ENCODE measurements at places on chromosomes 1 and 21.

DNA sequence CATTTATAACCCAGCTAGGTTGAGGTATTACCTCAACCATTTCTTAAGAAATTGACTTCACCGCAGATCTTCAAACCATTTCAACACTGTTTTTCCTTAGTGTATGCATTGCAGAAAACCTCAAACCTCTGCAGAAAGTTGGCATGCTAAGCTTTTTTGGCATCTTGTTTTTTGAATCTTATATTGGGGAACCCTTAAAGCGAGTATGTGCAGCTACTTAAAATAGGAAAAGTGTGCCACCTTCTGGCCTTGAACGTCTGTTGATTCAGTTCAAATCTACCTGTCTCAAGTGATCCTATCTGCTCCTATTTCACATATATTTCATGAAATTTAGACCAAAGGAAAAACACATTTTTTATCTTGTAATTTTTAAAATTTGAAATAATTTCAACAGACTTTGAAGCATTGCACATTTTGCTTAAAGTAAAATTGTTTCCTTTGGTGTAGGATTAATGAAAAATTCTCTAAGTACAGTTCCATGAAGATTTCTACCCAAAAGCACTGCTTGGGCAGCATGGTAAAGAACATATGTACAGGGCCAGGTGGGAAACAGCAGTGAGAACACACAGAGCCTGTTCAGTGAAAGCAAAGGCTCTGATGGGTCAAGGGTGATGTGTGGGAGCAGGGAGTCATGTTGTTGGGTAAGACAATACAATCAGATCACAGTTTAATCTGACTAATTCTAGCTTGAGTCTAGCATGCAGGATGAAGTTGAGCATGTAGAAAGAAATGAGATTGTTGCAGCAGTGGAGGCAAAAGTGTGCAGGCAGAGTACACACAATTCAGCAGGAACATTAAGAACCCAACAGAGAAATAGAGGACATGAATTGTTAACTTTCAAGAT lies 17.2 kb downstream of the HENMT1 start:
- DNase-seq: no peak

- no peak for DNase-seq
Observed at GRCh38 chr1:179816196-179816960, 61.2 kb downstream of the TOR1AIP2 start.

DNA sequence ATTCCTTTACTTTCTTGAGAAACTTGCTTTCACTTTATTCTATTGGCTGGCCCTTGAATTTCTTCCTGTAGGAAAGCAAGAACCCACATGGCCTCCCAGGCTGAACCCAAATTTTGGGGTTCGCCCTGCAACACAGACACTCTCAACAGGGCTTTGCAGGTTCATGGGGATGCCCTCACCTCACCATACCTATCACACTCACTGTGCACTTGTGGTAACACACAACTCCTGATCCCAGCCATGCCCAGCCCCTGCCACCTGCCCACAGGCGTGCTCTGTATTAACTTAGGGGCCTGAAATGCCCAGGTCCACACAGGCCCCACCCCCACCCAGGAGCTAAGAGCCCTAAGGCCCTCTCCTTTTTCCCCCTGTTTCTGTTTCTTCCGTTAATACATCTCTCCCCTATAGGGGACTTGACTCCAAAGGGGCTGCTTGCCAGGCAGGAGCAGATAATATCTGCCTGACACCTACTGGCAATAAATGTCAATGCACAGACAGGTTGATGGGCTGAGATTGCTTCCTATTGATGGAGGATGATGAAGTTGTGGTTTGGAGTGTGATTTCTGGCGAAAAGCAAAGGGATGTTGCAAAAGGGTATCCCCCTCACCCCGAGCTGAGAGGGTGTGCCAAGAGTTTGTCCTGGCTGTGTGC lies 171.5 kb downstream of the AJAP1 start:
- DNase-seq: no peak

DNA sequence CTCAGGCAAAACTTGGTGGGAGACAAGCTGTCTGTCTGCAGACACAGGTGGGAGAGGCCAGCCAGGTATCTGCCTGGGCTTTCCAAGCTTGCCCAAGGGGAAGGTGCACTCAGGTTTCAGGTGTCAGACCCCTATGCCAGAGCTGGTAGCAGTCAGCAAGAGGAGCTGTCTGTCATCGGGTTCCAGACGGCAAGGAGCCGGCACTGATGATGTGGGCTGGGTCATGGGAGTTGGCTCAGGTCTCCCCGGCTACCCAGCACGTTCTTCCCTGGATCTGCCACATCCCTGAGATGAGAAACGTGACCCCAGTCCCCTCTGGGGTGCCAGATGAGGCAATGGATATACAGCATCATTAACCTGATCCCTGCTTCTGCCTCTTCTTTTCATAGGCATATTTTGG lies 23.0 kb downstream of the TMCC2 start:
- DNase-seq: no peak

DNA sequence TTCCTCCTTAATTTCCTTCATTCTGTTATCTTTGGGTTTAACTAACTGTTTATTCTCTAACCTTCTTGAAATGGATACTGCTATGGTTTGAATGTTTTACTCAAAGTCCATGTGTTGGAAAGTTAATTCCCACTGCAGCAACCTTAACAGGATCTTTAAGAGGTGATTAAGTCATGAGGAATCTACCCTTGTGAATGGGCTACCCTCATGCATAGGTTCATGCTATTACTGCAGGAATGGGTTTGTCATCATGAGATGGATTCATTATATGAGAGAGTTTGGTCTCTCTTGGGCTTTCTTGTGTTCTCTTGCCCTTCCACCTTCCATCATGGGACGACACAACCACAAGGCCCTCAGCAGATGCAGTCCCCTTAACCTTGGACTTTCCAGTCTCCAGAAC lies 516.9 kb downstream of the ADGRL2 start:
- DNase-seq: no peak

DNA sequence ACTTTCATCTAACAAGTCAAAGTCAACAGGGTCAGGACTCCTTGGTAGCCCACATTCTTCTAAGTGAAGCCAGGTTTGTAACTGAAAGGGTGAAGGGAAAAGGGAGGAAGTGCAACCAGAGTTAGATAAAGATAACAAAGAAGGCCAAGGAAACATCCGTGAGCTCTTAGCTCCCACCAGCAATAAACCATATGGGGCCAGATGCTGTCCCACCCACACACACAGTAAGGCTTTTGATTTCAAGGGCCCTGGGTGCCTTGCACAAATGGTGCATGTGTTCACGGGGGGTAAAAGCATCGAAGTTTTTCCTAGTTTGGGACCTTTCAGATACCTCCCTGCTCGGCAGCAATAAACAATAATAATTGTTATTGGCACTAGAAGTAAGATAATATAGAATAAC lies 5.1 kb upstream of the TIAM1 start:
- DNase-seq: no peak
